ENCODE measurements at places on chromosomes 1 and 21. TPM values are rescaled to one million over a fixed set of nuclear protein-coding genes. Genes with fewer than 3 reads are reported as not detected.

The TTF2 gene
- 116 TPM for total RNA-seq

The HSD11B1 gene
- total RNA-seq = 15.1 TPM

The ERRFI1 gene
- total RNA-seq = 2.0 TPM

The UTS2 gene
- total RNA-seq = not detected

The USP16 gene
- 45.7 TPM for total RNA-seq

The CDK11B gene
- 40.4 TPM for total RNA-seq

The FBLIM1 gene
- not detected for total RNA-seq

The PRAMEF25 gene
- not detected for total RNA-seq

- DNase-seq = peak; percentile 88
Observed at GRCh38 chr1:224851210-224851847, 78.1 kb upstream of the DNAH14 start.

GRCh38 chr21:16563795-16564194, 834.0 kb downstream of the USP25 start:
- DNase-seq = no peak

- DNase-seq = peak; percentile 60
Observed at GRCh38 chr1:104706631-104707147, 957.0 kb downstream of the AMY1C start.

DNA sequence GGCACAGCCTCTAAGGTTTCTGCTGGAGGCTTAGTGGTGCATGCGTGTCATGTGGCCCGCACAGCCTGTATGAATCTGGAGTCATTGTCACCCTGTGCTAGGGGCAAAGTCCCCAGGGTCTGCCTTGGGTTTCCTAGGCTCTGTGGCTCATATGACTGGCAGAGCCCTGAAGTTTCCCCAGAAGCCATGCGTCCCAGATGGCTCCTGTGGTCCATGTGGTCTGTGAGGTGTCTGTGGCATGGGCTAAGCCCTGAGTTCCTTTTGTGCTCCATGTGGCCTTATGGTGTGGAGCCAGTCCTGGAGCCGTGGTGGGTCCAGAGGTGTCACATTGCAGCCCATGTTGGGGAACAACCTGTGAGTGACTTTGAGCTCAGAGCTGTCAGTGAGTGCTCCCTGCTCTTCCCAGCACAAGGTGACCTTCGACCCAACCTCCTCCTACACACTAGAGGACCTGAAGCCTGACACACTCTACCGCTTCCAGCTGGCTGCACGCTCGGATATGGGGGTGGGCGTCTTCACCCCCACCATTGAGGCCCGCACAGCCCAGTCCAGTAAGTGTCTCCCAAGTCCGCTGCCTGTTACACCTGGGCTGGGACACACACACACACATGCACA, 57.8 kb upstream of the KDM4A start:
- DNase-seq = no peak

- DNase-seq = no peak
Observed at GRCh38 chr1:113976609-113977278, 2.5 kb upstream of the OLFML3 start.

- DNase-seq = no peak
Observed at GRCh38 chr1:182169203-182169602, 107.7 kb upstream of the ZNF648 start.

- DNase-seq = no peak
Observed at GRCh38 chr1:238779716-238780115, 606.7 kb upstream of the CHRM3 start.

DNA sequence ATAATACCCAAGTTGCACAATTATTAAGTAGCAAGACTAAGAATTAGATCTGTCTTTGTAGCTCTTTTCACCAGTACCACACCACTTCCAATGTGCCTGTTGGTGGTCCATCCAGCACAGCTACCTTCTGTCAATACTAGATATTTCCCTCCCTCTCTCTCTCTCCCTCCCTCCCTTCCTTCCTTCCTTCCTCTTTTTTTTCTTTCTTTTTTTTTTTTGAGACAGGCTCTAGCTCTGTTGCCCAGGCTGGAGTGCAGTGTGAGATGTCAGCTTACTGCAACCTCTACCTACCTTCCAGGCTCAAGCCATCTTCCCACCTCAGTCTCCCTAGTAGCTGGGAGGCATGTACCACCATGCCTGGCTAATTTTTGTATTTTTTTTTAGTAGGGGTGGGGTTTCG, 21.1 kb downstream of the KPNA6 start:
- no peak for DNase-seq

DNA sequence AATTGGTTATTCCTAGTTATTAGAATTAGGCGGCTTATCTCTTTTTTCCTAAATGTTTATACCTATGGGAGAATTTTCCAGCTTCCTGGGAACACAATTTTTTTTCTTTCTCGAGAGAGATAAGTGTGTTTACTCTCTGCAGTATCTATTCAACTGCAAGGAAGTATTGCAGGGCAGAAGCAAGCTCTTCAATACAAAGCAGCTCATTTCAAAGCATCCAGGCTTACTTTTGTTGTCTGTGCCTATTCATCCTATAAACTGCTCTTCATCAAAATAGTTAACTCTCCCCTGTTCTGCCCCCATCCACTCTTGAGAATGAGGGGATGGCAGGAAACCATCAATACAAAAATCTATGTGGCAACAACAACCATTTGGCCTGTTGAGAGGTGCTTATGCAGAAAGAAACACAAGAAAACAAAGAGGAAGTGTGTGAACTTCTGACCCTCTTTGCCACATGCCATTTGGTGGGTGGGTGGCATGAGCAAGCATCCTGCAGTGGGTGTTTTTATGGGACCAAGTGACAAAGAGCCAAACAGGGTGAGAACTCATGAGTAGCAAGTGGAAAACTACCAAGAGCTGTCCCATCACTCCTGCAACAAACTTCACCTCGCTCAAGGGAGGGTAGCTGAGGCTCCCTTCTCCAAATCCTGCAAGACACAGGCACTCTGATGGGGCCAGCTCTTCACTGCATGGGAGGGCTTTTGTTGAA, 50.6 kb upstream of the MRPS6 start:
- DNase-seq = peak; percentile 71

GRCh38 chr1:20404466-20404865, 81.5 kb downstream of the CAMK2N1 start:
- no peak for DNase-seq

GRCh38 chr1:117097443-117097842, 24.1 kb downstream of the TRIM45 start:
- no peak for DNase-seq

GRCh38 chr1:6206520-6206855, 569 bp downstream of the RNF207 start:
- no peak for DNase-seq

- DNase-seq = no peak
Observed at GRCh38 chr1:88350648-88351047, 333.4 kb upstream of the PKN2 start.

- no peak for DNase-seq
Observed at GRCh38 chr1:88191917-88192316, 492.2 kb upstream of the PKN2 start.

GRCh38 chr1:67978890-67979516, 71.4 kb downstream of the DIRAS3 start:
- no peak for DNase-seq

GRCh38 chr1:47818682-47819573, 178.3 kb downstream of the TRABD2B start:
- no peak for DNase-seq

DNA sequence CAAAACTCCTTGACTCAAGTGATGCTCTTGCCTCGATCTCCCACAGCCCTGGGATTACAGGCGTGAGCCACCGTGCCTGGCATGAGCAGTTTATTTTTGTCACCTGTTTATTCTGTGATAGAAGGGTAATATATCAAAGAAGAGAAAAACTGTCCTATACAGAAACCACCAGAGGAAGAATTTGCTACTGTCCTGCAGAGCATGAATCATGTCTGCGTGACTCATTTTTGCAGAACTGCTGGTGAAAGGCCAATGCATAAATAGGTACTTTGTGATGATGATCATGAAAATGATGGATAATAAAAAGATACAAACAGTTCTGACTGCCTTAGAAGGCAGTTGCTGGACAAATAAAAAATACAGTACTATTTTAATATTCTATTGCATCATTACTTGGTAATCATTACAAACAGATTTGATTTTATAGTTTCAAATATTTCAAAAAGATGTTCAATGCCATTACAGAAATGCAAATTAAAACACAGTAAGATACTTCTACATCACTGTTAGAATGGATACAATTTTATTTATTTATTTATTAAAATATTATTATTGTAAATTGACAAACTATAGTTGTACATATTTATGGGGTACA, 26.5 kb downstream of the RIPPLY3 start:
- no peak for DNase-seq

DNA sequence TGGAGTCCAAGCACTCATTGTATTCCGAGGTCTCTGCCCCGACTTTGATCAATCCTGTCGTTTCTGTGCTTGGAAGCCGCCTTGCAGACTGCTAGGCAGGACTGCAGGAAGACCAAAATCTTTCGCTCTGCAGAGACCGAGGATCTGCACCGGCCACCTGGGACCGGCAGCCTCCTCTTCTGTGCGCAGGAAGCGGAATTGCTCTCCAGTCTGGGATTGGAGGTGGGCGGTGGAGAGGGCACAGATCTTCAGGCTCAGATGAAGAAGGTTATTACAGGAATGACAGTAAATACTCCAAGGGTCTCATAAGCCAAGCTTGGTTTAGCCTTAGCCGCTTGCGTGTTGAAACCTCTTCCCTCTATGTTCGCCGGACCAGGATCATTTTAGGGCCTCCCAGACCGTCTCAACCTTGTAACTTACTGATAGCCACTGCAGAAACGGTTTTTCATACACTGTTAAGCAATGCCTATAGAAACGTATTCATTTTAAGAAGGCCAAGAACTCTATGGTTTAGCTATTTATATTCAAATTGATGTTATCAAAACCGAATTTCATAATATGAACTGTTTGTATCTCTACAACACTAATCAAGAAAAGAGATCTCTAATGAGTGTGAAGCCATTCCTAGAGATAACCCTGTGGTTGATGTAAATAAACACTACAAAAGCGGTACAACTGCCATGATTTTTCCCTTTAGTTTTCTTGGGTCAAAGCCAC, 1.1 kb downstream of the MIA3 start:
- DNase-seq = peak; percentile 75

- no peak for DNase-seq
Observed at GRCh38 chr1:21930080-21930571, 7.0 kb downstream of the HSPG2 start.

DNA sequence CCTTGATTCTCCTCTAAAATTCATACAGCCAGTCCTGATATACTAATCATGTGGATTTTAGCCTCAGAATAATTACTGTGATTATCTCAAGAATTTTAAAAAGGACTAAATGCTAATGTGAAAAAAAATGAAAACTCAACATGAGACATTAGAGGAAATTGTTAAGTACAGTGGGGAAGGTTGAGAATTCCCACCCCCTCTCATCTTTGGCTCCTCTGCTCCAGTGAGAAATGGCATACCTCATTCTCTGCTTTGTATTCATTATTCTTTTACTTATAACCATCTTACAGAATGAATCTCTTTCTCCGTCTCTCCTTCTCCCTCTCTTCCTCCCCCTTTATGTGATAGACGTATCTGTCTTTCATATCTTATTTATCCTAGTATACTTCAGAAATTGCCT, 70.9 kb downstream of the DIRAS3 start:
- no peak for DNase-seq

GRCh38 chr1:222777463-222777862, 37.4 kb upstream of the DISP1 start:
- DNase-seq = no peak

GRCh38 chr1:98668733-98669132, 7.2 kb downstream of the SNX7 start:
- no peak for DNase-seq

GRCh38 chr1:109622895-109623294, 3.3 kb downstream of the AMPD2 start:
- peak; percentile 68 for DNase-seq

- peak; percentile 92 for DNase-seq
Observed at GRCh38 chr1:209651138-209651587, 1.1 kb downstream of the LAMB3 start.

DNA sequence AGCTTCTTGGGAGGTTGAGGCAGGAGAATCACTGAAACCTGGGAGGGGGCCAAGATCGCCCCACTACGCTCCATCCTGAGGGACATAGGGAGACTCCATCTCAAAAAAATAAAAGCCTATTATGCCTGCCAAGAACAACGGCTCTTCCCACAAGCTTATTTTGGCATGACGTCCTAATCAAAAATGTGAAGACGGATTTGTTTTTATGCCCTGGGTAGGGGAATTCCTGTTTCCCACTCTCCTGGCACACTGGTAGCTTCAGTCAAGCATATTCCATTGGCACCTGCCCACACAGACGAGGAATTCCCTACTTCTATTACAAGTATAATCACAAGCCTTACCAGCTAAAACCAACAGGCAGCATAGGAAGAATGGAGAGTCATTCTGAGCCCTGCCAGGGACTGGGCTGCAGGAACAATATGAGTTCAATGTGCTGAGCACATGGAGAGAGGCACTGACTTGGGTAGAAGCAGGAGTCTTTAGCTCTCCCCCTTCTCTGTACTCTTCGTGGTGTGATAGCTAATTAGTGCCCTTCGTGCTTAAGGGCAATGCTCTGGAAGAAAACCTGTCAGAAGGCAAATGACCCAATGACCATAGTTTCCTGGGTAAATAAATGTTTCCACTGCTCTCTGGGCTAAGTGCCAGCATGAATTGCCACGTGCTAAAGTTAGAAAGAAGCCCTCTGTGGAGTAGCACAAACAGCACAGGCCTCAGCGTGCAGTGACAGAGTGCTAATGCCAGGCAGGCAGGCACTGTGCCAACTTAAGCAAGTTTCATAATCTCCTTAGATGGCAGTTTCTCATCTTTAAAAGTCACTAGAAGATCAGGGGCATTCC, 16.8 kb downstream of the TNFSF4 start:
- no peak for DNase-seq

GRCh38 chr1:212975111-212975918, 25.0 kb downstream of the VASH2 start:
- DNase-seq = no peak

- DNase-seq = no peak
Observed at GRCh38 chr1:218374401-218375353, 29.5 kb downstream of the TGFB2 start.

- no peak for DNase-seq
Observed at GRCh38 chr1:78475888-78476610, 14.7 kb upstream of the PTGFR start.

GRCh38 chr1:109258481-109259466, 9.4 kb downstream of the CELSR2 start:
- no peak for DNase-seq

GRCh38 chr1:19121192-19121591, 88.9 kb downstream of the UBR4 start:
- DNase-seq = no peak

All from activated CD4-positive, alpha-beta T cell treated with anti-CD3 and anti-CD28 coated beads, Interleukin-2, amount 10 ng/mL, durations not matched to agents 24 days and 14 days (primary cell).